ENCODE measurements at places on chromosomes 5 and 9.

- ATAC-seq: no peak
Observed at GRCh38 chr5:142609142-142609541, 76.7 kb downstream of the FGF1 start.

DNA sequence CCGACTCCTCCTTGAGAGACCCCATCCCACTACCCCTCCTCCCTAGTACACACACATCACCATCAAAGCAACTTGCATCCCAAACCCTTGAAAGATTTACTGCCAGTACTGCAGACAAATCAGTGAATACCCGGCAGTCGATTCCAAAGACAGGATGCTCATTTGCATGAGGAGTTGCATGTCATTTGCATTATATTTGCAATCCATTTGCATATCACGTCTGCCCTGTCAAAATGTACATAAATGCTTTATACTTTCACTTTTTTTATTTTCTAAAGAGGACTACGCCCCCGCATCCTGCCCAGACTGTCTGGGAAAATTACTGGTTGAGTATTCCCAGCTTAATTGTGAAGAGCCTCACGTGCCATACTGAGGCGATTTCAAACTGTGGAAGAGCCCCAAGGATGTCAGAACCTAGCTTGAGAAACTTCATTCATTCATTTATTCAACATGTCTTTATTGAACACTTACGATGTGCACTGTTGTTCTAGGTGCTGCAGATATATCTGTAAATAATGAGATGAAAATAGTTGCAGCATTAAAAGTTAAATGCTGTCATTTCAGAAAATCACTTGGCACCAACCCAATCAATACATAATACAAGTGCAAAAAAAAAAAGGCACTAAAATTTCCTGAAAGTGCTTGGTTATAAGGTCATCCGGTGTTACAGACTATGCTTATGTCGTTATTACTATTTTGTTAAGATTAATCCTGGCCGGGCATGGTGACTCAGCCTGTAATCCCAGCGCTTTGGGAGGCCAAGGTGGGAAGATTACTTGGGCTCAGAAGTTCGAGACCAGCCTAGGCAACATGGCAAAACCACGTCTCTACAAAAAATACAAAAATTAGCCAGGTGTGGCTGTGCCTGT is 17.2 kb upstream of the SIL1 start:
- ATAC-seq: no peak

- peak; percentile 86 for ATAC-seq
Observed at GRCh38 chr5:5025098-5025773, 114.9 kb upstream of the ADAMTS16 start.

GRCh38 chr5:95918421-95919006 is 43.1 kb downstream of the ELL2 start:
- no peak for ATAC-seq

DNA sequence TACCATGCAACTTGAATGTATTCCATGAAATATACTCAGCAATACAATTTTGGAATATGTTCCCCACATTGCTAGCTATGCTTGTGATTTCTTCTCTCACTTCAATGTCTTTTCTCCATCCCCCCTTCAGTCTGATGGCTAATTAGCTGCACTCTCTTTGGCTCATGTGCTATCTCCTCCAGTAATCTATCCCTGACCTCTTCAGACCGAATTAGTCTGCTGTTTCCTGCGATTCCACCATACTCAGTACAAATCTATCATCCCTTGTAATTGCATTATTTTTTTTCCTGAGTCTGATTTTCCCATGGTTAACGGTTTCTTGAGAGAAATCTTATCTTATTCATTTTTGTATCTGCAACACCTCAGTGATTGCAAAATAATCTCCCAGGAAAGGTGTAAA is 360.7 kb upstream of the CDH10 start:
- ATAC-seq: no peak

GRCh38 chr9:95742821-95743220 is 132.7 kb upstream of the ERCC6L2 start:
- ATAC-seq: no peak

DNA sequence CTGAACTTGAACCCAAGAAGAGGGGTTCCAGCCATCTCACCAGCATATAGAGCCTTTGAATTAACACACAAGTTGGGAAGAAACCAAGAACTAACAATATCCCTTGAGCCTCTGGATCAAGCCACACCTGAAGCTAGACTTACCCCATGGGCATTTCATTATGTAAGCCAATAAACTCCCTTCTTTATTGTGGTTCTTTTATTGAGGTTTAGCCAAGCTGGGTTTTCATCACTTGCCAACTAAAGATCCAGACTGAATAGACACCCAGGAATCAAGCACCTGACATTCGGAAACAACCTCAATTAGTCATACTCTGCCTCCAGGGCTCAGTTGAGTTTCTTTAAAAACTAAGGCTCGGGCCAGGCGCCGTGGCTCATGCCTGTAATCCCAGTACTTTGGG is 226.7 kb downstream of the AGTPBP1 start:
- ATAC-seq: no peak

DNA sequence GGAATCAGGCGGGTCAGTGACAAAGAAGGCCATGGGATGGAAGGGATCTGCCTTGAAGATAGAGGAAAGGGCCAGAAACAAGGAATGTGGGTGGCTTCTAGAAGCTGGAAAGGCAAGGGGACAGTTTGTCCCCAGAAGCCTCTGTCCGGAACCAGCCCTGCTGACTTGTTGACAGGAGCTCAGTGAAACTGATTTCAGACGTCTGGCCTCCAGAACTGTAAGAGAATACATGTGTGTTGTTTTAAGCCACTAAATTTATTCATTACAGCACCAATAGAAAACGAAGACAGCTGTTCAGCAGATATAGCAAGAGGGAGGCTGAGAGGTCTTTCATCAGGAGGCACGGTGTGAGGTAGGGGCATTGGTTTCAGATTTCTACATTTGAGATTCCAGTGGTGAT is 422.5 kb downstream of the KDM4C start:
- no peak for ATAC-seq

- ATAC-seq: no peak
Observed at GRCh38 chr5:112978836-112979235, 2.2 kb downstream of the DCP2 start.

DNA sequence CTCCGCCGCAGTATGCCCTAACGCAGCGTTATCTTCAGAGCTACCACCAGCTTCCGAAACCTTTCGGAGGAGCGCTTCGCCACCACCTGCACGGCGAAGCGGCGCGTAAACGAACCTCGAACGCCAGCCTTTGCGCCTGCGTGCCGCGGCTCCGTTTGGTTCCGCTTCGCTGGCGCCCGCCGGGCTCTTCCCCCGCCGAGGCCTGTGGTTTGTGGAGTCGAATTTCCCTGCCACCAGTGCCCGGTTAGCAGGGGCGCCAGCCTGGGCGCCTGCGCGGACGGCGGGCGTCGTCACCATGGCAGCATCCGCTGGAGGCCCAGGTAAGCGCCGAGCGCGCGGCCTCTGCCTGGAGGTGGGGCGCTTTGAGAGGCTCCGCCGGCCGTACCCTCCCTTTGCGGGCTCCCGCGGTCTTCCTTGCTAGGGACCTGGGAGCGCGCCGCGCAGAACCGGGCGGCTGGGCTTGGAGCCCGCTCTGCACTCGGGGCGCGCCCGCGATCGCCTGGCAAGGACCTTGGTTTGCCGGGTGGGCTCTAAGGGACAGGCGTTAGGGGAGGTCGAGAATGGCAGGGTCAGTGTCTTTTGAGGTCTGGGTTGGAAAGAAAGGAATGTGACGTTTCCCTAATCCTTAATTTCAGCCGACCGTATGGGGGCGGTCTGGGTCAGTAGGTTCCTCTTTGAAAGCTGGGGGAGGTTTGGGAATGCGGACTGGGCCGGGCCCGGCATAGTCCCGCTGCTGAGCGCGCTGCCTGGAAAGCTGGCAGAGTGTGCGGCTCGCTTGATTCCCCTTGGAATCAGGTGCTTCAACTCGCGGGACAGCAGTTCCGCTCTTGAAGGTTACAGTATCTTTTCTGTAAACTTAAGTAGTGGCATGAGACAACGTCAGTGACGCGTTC is at the start of gene FAM151B:
Gene FAM151B (plus strand): TSS at position 272 of the 893 bp plus-strand sequence. CDS start 24 bp downstream, at position 296.
- ATAC-seq: peak; percentile 97

GRCh38 chr5:74977471-74977870 is 74.9 kb downstream of the GCNT4 start:
- ATAC-seq: no peak

DNA sequence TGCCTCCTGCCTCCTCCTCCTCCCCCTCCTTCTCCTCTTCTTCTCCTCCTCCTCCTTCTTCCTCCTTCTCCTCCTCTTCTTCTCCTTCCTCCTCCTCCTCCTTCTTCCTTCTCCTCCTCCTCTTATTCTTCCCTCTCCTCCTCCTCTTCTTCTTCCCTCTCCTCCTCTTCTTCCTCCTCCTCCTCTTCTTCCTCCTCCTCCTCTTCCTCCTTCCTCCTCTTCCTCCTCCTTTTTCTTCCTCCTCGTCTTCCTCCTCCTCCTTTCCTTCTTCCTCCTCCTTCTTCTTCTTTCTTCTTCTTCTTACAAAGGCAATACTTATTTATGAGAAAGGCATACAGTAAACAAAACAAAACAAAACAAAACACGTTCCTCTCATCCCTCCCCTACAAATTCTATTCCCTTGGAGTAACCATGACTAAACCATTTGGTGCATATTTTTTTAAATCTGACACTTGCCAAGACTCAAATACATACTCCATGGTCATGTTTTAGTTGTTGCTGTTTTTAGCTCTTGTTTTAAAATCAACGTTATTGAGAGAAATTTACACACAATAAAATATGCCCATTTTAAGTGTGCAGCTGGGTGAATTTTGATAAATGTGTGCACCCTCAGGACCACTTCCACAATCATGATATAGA is 135.6 kb downstream of the FOXD1 start:
- no peak for ATAC-seq

GRCh38 chr5:62502456-62503101 is 76.0 kb upstream of the LRRC70 start:
- ATAC-seq: no peak

DNA sequence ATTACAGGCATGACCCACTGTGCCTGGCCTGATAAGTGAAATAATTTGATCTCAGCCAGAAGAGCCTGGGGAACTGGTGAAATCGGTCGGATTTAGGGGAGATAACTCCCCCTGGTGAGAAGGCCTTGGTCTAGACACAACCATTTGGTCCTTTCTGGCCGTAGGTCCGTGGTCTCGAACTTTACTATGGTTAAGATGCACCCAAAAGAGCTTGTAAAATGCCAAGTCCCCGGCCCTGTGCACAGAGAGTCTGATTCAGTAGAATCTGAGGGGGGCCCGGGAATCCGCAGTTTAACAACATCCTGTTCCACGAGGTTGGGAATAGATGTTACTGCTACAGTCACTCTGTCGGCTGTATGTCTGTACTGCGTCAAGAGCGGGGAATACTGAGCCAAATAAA is 140.7 kb downstream of the C9orf50 start:
- no peak for ATAC-seq

DNA sequence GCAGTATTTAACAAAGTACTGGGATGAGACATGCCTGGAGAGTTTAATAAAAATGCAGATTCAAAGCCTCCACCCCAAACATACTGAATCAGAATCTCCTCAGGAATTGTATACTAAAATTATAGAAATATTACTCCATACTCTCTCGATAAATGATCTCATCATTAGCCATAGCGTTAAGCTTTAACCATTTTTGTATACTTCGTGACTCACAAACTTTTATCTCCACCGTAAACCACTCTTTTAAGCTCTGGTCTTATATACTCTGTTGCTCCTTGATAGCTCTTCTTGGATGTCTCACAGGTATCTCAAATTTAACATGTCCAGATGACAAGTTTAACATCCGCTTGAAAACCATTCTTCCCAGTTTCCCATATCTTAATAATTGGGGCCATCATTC is 327.8 kb downstream of the ADGRV1 start:
- ATAC-seq: no peak

DNA sequence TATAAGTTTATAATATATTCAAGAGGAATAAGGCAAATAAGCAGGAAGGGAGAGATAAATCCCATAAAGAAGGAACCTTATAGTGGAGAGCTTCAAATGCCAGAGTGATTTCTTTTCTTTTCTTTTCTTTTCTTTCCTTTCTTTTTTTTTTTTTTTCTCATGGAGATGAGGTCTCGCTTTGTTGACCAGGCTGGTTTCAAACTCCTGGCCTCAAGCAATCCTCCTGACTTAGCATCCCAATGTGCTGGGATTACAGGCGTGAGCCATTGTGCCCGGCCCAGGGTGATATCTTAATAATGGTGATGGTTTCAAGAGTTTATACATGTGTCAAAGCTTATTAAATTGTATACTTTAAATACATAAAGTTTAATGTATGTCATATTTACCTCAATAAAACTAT is 19.6 kb upstream of the FOCAD start:
- ATAC-seq: no peak

DNA sequence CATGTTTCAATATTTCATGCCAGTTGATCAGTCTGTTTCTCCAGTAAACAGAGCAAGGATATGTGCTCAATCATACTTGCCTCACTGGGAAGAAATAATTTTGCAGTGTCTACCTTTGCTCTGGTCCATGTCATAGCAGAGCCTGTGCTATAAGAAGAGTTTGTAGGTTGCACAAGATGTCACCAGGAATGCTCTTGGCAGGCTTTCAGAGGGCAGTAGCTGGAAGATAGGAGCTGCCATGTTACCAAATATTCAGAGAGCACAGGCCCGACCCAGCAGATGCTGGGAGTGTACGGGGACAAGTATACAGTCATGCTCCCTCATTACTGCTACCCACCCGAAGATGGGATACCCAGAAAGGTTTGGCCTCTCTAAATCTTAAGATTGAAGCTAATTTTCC is 102.7 kb downstream of the UGCG start:
- no peak for ATAC-seq

DNA sequence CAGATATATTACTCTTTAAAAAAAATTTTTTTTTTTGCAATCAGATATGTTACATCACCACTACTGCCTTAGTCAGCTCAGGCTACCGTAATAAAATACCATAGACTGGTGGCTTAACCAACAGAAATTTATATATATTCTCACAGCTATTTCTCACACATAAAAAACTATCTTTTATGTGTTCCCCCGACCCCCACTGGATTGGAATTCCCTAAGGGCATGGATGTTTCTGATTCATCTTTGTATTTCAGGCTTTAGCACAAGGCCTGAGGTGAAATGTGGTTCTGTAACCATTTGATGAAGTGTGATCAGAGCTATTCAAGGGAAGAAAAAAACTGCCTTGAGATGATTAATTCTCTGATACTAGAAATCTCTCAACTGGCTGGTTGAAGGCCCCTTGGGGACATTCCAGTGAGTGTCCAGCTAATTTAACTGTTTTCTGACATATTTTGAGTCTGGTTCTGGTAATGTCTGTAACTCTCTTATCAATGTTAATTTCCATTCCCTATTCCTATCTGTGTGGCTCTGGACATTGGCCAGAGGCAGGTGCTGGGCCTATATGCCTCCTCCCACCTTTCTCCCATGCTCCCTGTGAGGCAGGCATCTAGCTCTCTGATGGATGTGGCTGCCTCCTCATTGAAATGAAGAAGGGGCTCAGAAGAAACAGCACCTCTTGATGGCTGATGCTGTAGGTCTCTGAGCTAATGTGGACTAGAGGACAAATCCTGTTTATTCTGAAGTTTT is 2.5 kb downstream of the CD14 start:
- ATAC-seq: no peak

Measured in SK-N-SH treated with all-trans-retinoic acid at 6 μM for 48 hours (cell line).